Esophagus muscularis mucosa (tissue), 4 donors: ENCODE measurements at places on chromosomes 5 and 9. TPM values are rescaled to one million over a fixed set of nuclear protein-coding genes. Genes with fewer than 3 reads are reported as not detected.

The CDO1 gene
- 26.0 TPM for total RNA-seq

The HRH2 gene
- 10.9 TPM for total RNA-seq

DNA sequence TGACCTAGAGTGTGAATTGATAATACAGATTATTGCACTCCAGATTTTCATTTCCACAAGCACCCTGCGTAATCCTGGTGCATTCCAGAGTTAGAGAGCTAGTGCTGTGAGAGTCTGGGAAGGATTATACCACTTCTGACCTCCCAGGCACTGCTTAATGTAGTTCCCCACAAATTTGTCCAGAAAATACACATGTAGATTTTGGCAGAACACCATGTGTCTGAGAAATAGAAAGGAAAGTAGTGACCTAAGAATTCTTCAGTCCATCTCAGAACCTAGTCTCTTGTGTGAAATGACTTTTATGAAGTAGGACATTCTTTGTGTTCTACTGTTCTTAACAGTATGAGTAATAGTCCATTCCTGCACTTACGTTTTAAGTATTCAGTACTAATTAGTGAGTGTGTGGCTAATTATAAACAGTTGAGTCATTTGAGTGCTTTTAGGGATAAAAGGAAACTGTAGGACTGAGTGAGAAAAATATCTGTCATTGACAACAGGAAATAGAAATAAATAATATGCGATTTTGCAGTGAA lies 27.8 kb upstream of the PTPDC1 start:
- DNase-seq = no peak

GRCh38 chr5:179981636-179982035 lies 73.9 kb upstream of the TBC1D9B start:
- no peak for DNase-seq

DNA sequence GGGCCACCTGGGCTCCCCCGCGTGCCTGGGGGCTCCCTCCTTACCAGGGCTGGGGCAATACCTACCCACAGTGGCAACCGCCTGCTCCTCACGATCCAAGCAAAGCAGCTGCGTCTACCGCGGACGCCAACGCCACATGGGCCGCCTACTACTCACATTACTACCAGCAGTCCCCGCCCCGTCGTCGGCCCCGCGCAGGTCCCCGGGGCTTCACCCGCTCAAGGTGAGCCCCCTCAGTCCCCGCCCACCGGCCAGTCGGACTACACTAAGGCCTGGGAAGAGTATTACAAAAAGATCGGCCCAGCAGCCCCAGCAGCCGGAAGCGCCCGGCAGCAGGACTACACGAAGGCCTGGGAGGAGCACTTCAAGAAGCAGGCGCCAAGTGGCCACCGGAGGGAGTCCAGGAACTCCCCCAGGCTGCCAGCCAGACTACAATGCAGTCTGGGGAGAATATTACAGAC lies 106.0 kb upstream of the MTAP start:
- DNase-seq = no peak

DNA sequence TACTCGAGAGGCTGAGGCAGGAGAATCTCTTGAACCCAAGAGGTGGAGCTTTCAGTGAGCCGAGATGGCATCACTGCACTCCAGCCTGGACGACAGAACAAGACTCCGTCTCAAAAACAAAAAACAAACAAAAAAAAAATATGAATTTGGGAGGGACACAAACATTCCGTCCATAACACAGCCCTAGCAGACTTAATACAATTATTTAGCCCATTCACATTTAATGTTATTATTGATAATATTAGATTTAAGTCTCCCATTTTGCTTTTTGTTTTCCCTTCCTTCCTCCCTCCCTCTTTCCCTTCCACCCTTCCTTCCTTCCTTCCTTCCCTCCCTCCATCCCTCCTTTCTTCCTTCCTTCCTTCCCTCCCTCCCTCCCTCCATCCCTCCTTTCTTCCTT lies 4.6 kb upstream of the CCNI2 start:
- DNase-seq = no peak

GRCh38 chr9:125332527-125332926 lies 70.9 kb downstream of the GAPVD1 start:
- DNase-seq = no peak

GRCh38 chr9:136057236-136058081 lies 37.6 kb downstream of the NACC2 start:
- DNase-seq = peak; percentile 60

DNA sequence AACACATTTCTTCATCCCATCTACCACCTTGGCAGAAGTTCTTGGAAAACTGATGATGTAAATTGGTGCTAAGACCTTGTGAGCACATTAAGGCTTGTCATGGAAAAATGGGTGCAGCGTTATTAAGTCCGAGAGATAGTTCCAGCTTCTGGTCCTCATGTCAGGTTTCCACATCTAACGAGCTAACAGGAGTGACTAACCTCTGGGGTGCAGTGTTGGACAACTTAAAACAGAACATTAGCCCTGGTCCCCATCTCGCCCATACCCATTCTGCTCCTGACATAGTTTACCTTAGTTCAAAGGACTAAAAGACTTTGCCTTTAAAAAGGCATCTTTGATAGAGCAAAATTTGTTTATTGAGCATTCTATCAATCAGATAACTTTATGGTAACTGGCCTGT lies 128.0 kb downstream of the SLC1A3 start:
- no peak for DNase-seq
